PC-9 (cell line): ENCODE measurements at places on chromosomes 13 and 19.

- no peak for DNase-seq
Measured at GRCh38 chr13:43246382-43246781, 223.0 kb downstream of the DNAJC15 start.

DNA sequence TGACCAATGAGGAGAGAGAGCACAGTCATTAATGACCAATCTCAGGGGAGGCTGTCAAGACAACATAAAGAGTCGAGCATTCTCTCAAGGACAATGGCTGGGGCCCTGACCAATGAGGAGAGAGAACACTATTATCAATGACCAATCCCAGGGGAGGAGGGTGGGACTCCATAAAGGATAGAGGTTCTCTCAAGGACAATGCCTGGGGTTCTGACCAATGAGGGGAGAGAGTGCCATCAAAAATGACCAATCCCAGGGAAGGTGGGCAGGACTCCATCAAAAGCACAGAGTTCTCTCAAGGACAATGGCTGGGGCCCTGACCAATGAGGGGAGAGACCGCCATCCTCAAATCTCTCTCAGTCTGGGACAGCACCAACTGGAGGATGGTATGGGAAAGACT is 3.3 kb upstream of the KLK11 start:
- no peak for DNase-seq

DNA sequence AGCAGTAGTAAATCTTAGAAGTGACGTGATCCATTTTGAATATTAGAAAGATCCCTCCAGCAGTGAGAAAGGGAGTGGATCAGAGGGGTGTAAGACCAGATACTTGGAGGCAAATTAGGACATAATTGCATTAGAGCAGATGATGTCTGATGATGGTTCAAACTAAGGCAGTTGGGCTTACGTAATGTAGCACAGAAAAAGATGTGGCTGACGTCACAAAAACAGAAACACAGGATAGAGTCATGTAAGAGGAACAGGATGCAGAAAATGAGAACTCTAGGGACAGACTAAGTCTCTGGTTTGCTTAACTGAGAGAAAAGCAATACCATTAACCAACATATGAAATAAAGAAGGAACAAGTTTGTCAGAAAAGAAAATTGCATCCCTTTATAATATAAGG is 392.5 kb upstream of the DACH1 start:
- no peak for DNase-seq

GRCh38 chr13:102724923-102725322 is 30.1 kb upstream of the METTL21C start:
- DNase-seq = peak; percentile 87

GRCh38 chr19:664913-665443 is 2.0 kb upstream of the RNF126 start:
- peak; percentile 83 for DNase-seq

GRCh38 chr13:39250440-39250839 is 212.2 kb downstream of the NHLRC3 start:
- DNase-seq = no peak

DNA sequence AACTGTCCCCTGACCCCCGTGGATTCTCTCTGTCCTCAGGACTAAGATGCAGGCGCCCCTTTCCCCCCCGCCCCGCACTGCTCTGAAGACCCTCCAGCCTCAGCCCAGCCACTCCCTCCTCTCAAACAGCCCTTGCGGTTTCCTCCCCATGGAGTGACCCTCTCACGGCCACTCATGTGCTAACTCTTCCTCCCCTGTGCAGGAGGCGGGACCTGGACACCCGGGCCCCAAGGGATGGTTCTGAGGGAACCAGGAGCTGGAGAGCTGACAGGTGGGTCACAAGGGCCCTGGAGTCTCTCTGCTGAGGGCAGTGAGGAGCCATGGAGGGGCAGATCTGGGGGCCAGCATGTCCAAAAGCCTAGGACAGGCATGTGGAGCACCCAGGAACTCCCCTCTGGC is 1.9 kb downstream of the ISOC2 start:
- DNase-seq = no peak

GRCh38 chr13:29911781-29912418 is 61.5 kb upstream of the UBL3 start:
- DNase-seq = no peak

DNA sequence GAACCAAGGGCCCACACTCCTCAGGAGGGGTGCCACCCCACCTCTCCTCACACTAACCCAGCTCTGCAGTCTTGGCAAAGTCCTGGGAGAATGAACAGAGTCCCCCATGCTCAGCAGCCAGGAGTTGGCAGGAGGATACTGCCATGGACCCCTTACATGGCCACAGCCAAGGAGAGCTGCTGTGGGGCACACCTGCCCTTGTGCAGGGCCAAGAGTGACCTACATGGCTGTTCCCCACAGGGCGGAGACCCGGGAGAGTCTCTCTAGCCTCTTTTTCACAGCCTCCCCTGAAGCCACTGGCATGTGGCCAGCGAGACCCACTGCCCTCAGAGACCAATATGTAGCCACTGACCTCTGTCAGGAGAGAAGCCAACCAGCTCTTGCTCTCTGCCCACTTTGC is 45.9 kb upstream of the VSTM2B start:
- DNase-seq = no peak

DNA sequence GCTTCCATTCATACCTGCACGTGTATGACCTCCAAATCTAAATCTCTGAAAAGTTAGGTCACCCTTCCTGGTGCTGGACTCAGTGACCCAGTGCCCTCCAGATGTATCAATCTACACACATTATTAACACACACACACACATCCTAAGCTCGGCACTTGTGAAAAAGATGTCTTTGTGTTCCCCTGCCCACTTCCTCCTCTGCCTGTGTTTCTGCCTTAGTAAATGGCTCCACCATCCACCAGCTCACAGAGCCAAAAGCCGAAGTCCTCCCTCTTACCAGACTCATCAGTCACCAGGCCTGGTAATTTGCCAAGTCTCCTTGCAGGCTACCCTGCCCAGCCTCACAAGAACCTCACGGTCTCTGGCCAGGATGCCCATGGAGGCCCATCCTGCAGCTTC is 131.5 kb downstream of the SHISA2 start:
- no peak for DNase-seq

GRCh38 chr13:49625392-49626079 is 2.8 kb upstream of the ARL11 start:
- DNase-seq = peak; percentile 70

- no peak for DNase-seq
Measured at GRCh38 chr19:4369109-4369887, 25.9 kb downstream of the MPND start.

DNA sequence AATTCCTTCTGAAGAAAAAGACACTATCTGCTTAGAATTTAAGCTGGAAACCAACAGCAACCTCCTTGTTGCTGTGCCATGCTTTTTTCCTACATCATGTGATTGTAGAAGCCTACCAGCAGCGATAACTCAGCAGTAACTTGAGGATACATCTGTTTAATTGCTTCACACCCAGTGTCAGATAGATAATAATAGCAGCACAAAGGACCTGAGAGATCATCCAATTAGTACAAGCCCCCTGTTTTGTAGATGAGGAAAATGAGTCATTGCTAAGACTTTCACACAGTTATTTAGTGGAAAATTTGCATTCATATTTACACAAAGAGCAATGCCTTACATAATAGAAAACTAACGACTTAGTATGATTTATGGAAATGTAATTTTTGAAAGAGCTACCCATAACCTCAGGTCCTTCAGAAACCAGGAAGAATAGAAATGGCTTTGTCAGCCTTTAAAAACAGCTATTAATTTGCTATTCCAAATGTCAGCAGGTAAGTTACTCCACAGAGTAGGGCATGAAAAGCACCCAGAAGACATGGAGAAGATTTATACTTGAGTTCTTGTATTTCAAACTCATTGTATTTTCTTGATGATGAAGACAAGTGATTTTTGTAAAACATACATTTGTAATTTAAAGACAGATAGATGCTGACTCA is 93.7 kb upstream of the SGCG start:
- DNase-seq = no peak

GRCh38 chr19:728011-728410 is 19.3 kb downstream of the PALM start:
- no peak for DNase-seq

GRCh38 chr13:44713788-44714469 is 137.8 kb upstream of the TSC22D1 start:
- DNase-seq = peak; percentile 93

DNA sequence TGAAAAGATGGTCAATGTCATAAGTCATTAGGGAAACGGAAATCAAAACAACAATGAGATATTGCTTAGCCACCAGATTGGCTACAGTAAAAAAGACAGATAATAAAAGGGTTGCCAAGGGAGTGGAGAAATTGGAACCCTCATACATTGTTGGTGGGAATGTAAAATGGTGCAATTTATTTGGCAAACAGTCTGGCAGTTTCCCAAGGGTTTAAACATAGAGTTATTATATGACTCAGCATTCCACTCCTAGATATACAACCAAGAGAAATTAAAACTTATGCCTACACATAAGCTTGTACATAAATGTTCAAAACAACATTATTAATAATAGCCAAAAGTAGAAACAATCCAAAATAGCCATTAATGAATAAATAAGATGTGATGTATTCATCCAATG is 9.9 kb upstream of the ZNF227 start:
- no peak for DNase-seq

- no peak for DNase-seq
Measured at GRCh38 chr13:101783554-101783953, 331.1 kb downstream of the ITGBL1 start.

DNA sequence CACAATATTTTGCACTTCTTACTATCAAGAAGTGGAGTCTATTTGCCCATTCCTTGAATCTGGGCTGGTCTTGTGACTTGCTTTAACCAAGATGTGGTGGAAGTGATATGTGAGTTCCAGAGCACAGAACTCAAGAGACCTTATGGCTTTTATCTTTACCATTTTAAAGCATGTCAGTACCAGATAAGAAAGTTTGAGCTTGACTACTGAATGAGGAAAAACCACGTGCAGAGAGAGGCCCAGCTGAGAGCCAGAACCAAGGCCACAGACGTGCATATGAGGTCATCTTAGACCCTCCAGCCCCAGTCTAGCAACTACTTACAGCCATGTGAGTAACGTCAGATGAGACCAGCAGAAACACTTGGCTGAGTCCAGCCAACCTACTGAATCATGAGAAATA is 6.3 kb upstream of the CDK8 start:
- no peak for DNase-seq

- DNase-seq = no peak
Measured at GRCh38 chr19:13024126-13024950, 29.1 kb downstream of the NFIX start.

DNA sequence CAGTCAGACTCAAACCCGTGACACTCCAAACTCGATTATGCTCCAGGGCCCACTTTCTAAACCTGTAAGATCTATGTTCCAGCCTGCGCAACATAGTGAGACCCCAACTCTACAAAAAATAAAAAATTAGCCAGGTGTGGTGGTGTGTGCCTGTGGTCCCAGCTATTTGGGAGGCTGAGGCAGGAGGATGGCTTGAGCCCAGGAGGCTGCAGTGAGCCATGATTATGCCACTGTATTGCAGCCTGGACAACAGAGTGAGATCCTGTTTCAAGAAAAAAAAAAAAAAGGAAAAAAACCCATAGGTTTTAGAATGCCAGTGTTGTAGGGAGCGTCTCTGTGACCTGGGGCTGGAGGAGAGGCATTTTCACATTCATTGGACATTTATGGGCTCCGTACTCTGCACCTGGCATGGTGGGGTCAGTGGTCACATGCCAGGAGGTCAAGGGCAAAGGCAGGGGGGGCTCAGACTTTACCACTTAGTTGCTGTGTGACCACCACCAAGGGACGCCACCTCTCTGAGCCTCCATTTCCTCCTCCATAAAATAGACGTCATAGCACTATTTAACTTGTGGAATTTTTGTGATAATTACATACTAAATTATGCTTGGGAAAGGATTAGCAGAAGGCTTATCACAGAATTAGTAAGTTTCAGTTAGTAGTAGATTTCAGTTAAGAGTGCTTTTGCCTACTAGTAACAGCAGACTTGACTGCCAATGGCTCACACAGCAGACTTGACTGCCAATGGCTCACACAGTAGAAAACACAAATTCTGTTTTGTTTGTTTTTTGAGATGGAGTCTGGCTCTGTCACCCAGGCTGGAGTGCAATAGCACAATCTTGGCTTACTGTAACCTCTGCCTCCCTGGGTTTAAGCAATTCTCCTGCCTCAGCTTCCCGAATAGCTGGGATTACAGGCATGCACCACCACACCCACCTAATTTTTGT is 5.9 kb downstream of the SELENOV start:
- no peak for DNase-seq

DNA sequence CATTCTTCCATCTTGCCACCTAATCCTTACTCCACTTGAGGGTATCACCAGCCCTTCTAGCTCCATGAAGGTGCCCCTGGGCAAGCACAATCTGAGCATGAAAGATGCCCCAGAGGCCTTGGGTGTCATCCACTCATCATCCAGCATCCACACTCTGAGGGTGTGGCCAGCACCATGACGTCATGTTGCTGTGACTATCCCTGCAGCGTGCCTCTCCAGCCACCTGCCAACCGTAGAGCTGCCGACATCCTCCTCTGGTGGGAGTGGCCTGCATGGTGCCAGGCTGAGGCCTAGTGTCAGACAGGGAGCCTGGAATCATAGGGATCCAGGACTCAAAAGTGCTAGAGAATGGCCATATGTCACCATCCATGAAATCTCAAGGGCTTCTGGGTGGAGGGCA is 3.1 kb upstream of the KLK3 start:
- DNase-seq = no peak

DNA sequence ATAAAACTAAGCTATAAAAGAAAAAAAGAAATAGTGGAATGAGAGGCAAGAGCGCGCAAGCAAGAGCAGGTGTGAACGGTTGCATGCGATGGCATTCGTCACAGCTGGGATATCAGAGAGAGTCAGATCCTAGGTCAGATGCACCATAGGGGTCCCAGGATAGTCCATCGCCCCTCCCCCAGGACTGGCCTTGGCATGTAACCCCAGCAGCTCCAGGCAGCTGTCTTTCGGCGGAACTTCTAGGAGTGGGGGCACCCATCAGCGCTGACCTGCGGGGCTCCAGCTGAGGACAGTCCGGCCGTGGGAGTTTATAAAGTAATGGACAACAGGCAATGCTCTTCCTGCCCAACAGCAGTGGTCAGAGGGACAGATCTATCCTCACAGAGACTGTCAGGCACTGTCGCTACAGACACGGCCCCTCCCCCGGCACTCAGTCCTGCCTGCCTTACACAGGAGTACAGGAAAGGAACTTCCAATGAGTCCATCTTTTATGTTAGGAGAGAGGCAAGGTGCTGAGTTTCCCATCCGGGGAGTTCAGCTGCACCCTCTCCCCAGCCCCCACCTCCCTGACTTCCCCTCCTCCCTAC is 1.4 kb downstream of the SIAH3 start:
- no peak for DNase-seq

- DNase-seq = no peak
Measured at GRCh38 chr13:82615043-82615442, 1267.2 kb downstream of the SLITRK1 start.

- no peak for DNase-seq
Measured at GRCh38 chr19:56633021-56633420, 9.9 kb upstream of the SMIM17 start.

DNA sequence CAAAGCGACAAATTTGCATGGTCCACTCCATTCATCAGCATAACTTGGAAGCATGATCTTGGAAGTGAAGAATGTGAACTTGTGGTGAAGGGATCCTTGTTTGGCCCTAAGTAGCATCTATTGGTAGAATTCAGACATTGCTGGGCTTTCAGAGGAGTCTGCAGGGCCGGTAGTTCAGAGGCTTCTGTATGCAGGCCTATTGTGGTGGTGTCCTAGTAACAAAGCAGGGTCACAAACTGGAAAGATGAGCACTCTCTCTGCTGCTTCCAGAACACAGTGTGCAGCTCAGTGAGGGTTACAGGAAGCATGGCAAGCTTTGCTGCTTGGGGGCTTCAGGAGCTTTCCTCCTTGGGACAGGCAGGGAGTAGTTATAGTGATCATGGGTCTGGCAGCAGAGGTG is 206.0 kb downstream of the TDRD3 start:
- DNase-seq = no peak
